Activated naive CD8-positive, alpha-beta T cell treated with anti-CD3 and anti-CD28 coated beads for 36 hours (primary cell): ENCODE measurements at places on chromosomes 6 and 20.

DNA sequence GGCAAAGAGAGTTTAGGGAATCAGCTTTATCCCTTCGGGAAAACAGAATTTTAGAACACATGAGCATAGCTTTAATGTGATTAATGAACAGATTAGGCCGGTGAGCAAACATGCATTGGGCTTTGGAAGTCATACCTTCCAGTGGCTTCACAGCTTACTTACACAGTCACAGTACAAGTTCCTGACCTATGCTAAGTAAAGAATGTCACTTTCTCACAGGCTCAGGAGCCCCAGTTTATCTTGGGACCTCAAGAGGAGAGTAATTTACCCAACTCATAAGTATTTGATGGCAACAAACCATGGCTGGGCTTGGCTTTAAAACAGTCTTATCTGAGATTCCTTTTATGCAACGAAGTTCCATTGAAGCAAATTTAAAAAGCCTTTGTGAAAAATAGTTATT, 195.9 kb downstream of the AKAP7 start:
- no peak for DNase-seq

DNA sequence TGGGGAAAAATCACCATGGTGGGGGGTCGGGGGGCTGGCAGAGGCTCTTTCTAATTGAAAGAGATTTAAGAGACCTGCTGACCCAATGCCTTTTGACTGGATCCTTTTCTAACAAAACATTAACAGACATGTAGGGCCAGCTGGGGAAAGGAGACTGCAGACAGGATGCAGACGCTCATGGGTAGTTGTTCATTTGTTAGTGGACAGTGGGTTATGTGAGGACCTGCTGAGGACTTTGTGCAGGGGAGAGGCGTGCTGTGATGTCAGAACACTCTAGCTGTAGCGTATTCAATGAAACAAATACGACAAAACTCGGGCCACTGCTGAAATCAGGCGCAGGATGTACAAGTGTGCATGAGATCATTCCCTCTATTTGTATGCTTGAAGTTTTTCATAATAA, 1.2 kb downstream of the IP6K3 start:
- DNase-seq: no peak

DNA sequence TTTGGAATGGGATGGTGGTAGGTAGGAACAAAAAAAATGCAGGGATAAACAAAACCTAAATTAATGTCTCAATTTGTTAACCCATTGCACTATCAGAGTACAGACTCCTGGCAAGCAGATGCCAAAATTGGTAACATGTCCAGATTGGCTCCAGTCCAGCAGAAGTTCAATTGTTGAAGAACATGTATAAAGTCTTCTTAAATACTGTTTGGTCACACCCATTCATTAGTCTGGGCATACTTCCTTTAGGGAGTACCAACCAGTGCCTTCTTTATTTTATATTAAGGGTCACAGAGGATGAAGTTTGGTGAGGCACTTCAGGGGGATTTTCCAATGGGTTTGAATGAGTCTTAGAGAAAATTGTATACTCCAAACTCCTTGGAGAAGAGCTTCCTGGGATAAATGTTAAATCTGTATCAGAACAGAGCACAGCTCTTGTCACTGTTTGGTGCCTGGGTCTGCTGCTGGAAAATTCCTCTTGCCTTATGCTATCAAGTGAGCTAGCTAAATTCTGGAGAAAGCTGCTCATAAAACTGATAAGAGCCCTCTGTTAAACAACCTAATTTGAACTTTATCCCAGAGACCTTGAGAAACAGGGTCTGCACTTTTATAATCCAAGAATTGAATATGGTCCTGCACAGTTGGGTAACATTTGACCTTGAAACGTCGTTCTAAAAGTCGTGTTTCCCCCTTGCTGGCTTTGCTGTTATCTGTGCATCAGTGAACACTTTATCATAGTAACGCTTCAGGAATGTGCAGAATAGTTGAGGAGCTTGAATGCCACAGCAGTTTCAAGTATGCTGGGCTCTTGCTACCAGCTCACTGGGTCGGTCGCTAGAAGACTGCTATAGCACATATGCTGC, 334.1 kb upstream of the CITED2 start:
- DNase-seq: no peak

GRCh38 chr20:45049904-45050471, 50.9 kb downstream of the KCNS1 start:
- peak; percentile 44 for DNase-seq

DNA sequence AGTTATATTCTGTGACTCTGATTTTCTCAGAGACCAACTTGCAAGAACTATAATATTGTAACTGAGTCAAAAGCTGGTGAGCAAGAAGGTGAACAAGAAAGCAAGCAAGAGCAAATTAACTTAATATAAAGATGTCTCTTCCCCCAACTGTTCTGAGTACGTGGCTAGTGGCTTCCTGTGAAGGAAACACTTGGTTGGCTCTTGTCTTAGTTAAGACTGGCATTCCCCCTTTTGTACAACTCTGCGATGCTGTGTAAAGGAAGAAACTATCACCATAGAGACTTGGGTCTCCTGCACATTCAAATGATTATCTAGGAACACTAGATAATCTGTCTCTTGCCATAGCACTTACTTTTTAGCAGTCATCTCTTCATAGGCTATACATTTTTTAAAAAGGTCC, 47.3 kb upstream of the TNFAIP3 start:
- DNase-seq: no peak

DNA sequence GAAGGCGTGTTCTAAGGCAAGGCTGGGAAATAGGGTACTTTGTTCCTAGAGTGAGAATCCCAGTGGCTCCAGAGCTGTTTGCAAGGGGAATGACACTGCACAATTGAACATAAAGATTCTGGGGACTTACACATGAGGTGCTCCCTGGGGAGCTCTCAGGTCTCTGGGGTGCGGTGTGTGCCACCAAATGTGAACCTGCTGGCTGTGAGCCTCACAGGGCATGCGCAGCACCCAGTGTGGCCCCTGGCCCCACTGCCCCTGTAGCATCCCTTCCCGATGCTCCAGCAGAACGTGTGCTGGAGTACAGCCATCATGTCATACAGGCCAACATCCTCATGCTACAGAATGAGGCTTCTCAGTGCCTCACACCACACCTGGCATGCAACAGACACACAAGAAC, 68.2 kb downstream of the TOX2 start:
- DNase-seq: no peak

GRCh38 chr6:126422912-126423311, 83.0 kb downstream of the CENPW start:
- DNase-seq: no peak

DNA sequence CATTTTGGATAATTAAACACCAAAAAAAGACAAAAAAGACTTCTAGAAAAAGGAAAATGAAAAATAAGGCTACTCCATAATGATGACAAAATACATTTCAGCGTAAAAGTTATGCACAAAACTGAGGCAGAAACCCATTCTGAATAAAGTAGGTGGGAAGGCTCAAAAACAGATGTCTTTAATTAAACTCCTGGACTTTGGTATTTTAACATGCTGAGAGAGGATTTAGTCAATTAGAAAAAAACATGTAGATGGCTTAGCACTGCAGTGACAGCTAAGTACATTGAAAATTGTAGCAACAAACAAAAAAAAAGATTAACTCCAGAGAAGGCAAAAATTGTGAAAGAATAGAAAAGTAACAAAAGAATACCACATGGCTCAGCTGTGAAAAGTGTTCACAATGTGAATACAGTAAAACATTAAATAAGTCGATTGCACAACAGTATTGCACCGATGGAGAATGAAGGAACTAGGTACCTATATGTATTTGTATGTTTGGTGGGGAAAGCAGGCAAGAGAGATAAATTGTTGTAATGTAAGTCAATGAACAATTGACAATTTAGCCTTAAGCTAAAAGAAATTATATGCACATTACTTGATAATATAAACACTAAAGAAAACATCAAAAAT, 59.5 kb downstream of the TBC1D32 start:
- no peak for DNase-seq

DNA sequence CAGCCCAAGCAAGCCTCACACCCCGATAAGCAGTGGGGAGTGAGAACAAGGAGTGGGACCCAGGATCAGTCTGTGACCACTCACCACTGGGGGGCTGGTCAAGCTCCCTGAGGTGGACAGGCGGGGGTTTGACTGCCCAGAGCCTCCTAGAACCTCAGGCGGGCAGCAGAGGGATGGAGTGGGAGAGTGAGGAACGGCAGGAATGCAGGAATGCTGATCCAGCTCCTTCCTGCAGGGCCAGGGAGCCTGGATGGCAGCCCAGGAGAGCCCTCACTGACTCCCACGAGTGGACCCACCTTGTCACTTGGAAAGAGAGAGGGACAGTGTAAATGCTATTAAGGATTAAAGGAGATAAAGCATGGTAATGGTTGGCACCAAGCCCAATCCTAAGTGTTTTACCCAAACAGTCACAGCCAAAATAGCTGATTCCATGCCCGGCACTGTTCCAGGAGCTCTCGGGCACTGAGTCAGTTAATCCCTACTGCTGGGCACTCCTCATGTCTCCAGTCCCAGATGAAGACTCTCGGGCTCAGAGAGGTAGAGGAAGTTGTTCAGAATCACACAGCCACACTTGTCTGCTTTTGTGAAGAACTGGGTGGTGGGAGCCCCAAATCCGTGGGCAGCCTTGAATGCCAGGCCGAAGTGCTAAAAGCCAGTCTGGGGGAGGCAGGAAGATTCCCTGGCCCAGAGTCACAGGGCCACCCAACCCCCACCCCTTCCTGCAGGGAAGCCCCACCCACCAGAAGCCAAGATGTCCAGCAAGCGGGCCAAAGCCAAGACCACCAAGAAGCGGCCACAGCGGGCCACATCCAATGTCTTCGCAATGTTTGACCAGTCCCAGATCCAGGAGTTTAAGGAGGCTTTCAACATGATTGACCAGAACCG, 3.1 kb downstream of the MYL9 start:
- DNase-seq: no peak

DNA sequence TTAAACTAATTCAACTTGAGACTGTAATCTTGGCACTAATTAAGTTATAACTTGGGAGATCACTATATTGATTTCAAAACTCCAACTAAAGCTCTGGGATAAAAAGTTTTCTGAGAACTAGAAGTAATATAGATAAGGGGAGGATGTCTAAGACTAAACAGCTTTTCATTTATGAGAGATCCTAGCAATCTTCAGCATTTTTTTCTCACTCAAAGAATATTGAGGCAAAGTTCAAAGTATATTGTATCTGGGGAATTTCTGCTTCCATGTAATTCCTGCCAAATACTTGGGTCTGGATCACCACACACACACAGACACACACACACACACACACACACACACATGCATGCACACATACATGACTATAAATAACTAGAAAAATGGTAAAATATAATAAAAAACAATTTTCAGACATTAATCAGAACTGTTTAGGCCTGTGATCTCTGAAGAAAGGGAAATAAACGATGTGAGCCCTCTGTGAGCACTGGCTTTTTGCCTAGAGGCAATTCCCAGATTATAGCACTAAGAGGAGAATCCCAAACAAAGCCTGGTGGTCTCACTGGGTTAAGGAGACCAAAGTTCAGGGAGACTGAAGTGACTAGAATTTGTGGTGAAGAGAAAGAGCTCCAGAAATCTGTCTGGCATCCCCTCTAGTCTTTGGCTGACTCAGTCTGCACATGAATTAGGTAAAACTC, 92.8 kb downstream of the ADAT2 start:
- no peak for DNase-seq

GRCh38 chr6:55675941-55676340, 96.9 kb upstream of the HMGCLL1 start:
- DNase-seq: no peak

DNA sequence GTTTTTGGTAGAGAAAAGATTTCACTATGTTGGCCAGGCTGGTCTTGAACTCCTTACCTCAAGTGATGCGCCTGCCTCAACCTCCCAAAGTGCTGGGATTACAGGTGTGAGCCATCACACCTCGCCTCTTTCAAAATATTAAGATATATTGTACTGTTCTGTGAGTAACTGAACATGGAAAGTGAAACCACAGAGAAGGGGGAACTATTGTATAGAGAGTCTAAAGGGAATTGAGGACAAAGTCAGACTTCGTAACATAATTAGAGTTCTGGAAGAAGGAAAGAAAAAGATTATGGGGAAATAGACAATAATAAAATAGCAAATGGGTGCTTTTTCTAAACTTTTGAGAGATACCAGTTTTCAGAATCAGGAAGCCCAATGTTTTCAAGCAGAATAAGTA, 17.4 kb upstream of the AKAP7 start:
- DNase-seq: no peak

DNA sequence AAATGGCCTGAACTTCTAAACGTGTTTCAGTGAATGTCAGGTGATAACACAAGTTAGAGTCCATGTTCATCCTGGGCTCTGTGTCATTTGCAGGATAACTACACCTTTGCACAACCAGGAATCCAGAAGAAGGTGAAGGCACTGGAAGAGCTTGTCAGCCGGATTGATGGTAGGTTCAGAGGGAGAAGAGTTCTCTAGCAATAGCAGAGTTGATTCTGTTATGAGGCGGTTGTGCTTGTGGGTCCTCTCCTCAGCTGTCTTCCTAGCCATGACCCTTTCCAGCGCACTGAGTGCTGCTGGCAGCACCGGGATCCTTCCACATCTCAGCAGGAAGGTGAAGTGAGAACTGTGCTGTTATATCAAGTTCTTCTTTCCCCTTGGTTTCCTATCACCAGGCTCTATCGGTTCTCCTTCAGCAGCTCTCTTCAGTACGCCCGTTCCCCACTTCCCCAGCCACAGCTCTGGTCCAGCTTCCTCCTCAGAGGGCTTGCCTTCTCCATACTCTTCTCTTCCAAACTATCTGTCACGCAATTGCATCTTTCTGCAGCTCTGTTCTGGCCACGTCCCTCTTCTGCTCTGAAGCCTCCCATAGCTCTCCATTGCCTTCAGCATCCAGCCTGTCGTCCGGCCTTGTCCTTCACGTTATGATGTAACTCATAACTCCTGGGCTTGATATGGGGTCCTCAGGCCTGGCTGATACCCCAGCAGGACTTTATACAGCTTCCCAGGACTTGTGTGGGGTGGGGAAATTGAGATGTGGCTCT, 39.9 kb upstream of the RNF8 start:
- no peak for DNase-seq

- DNase-seq: no peak
These were observed 16.4 kb upstream of the BRPF3 start for GRCh38 chr6:36180126-36180525.

- DNase-seq: no peak
These were observed 154.7 kb downstream of the ERMARD start for GRCh38 chr6:169906004-169906687.

GRCh38 chr6:12113190-12113577, 101.1 kb downstream of the HIVEP1 start:
- no peak for DNase-seq

GRCh38 chr6:73722318-73723060, 26.5 kb downstream of the CD109 start:
- DNase-seq: peak; percentile 17

GRCh38 chr6:57190140-57190539, 18.0 kb downstream of the BAG2 start:
- no peak for DNase-seq

GRCh38 chr6:104625536-104625935, 234.2 kb downstream of the HACE1 start:
- no peak for DNase-seq

DNA sequence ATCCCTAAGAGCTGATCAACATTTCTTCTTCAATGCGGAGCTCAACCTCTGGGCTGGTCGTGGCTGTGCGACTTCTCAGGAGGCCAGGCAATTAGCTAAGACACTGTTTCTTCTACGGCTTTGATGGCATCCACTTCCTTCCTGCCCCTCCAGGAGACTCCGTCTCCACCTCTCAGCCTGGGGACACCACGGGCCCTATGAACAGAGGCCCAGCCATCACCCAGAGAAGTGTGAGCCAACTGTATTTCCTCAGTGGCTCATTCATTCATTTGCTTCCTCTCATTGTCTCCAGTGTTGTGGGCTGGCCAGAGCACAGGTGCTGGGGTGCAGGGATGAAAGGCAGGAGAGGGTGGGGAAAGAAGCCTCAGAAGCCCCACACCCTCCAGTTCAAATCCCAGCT, 51.8 kb upstream of the APCDD1L start:
- no peak for DNase-seq

GRCh38 chr6:8064638-8065518, 689 bp upstream of the BLOC1S5 start:
- peak; percentile 4 for DNase-seq
